ENCODE measurements at places on chromosomes 6 and 20.

- DNase-seq = no peak
Measured at GRCh38 chr6:83590416-83590815, 78.1 kb downstream of the PRSS35 start.

DNA sequence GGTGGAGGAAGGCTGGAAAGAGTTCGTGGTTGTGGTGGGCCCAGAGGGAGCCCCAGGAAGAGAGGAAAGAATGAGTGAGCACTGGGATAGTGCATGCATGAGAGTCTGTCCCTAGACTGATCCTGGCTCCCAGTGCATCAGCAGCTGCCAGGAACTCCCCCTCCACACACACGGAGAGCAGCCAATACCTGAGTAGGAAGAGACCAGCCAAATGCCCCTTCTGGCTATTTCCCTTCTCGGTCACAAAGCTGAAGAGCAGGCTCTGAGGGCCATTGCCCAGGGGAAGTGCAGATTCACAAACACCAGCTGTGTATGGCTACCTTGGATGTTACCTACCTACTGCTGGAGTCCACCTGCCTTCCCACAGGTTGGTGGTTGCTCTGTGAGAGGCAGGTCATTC lies 45.1 kb downstream of the GABRR2 start:
- DNase-seq = no peak

DNA sequence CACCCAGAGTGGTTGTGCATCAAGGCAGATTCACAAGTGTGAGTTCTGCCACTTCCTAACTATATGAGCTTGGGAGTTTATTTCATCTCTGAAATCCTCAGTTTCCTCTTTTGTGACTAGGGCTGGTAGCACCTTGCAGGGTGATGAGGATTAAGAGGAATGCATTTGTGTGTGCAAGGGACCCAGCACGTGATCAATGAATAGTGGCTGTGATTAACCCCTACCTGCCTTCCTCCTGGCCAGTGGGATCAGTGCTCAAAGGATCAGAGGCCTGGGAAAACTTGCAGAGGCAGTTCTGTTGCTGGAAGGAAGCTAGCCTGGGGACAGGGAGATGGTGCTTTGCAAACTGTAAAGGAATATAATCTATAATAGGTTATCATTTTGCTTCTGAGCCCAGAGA lies 7.3 kb downstream of the SDC4 start:
- DNase-seq = no peak

DNA sequence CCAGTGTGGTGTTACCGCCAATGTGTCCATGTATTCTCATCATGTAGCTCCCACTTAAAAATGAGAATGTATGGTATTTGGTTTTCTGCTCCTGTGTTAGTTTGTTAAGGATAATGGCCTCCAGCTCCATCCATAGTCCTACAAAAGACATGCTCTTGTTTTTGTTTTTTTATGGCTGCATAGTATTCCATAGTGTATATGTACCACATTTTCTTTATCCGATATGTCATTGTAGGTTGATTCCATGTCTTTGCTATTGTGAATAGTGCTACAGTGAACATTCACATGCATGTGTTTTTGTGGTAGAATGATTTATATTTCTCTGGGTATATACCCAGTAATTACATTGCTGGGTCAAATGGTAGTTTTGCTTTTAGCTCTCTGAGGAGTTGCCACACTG lies 207.2 kb downstream of the CDKAL1 start:
- DNase-seq = no peak

DNA sequence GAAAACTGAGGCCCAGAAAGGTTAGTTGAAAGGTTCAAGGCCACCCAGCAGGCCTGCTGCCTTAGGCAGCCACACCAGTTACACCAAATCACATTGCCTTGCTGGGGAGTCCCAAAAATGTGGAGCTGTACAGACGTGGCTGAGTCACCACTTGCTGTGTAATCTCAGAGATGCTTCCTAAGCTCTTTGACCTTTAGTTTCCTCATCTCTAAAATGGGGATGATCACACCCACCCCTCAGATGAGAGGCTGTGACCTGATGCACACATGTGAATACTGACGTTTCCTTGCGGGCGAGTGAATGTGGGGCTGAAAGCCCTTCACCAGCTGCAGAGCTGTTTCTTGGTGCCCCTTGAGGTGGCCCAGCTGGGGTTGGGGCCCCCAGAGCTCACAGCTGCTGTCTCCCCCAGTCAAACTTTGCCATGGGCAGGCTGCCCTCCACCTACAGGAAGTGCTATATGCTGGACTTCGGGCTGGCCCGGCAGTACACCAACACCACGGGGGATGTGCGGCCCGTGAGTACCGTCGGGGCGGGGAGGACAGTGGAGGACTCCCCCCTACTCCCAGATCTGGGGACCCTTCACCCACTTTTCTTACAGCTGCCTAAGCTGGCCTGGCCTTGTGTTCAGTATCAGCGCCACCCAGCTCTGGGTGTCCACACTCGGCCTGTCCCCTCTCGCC lies 11.0 kb downstream of the TTBK1 start:
- DNase-seq = no peak

DNA sequence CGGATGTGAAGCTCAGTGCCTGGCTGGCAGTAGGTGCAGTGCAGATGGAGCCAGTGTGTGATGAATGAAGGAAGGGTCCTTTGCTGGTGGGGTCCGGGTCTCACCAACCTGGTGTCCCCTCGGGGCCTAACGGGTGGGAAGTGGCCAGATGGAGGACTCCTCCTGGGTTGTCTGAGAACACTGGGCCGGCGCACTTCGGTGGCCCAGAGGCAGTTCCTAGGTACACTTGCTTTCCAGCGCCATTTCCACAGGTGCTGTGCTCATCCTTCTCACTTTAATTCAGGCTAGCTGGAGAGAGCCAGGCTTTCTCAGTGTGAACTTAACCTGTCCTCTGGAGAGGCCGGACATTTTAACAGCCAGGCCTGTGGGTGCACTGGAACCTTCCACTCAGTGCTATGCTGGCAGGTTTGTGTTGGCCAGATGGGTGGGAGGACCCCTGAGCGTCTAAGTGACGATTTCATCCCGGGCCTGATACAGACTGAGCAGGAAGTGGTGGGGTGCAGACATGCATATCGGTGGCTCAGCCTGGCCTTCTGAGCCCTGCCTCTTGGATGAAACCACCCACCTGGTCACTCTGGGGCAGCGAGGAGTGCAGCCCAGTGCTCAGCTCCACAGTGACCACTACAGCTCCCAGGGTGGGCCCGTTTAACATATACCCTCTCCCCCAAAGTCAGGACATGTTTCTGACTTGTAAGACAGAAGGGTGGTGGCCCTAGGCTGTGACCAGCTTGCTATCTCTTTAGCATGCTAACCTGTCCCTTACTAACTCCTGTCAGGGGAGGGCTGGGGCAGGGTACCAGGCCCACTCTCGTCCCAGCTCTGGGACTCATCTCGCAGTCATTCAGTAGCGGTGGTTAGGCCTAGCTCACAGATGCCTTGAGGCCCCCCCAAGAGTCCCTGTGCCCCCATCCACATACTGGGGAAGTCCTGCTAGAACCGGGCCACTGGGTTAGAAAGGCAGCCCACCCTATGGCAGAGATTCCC lies 8.2 kb upstream of the PYGB start:
- DNase-seq = no peak

DNA sequence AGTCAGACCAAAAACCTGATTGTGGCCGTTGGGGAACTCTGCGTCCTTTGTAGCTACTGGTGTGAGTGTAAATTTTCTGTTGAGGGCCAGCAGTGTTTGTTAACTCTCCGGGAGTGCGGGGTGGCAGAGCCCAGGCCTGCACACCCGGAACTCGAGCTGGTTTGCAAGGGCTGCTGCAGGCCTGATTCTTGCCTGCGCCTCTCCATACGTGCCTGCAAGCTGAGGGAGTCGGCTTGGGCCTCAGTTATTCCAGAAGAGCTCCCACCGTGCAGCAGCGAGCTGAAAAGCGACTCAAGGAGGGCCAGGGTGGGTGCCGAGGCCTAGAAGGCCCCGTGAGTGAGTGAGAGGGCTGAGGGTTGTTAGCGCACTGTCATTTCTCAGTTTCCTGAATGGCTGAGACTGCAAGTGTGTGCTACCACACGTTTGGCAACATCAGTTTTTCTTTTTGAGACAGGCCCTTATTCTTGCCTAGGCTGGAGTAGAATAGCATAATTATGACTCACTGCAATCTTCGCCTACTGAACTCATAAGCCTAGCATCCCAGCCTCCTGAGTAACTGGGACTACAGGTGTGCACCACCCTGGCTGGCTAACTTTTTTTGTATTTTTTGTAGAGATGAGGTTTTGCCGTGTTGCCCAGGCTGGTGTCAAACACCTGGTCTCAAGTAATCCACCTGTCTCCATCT lies 33.9 kb upstream of the KIF13A start:
- no peak for DNase-seq

All from stimulated activated CD4-positive, alpha-beta T cell treated with anti-CD3 and anti-CD28 coated beads, Interleukin-12 subunit alpha, Interleukin-12 subunit beta, amount 100 ng/mL, for 24 hours (primary cell).